ENCODE measurements at places on chromosomes 5 and 9.

GRCh38 chr9:76630916-76631315 is 133.3 kb upstream of the PCA3 start:
- DNase-seq: no peak

DNA sequence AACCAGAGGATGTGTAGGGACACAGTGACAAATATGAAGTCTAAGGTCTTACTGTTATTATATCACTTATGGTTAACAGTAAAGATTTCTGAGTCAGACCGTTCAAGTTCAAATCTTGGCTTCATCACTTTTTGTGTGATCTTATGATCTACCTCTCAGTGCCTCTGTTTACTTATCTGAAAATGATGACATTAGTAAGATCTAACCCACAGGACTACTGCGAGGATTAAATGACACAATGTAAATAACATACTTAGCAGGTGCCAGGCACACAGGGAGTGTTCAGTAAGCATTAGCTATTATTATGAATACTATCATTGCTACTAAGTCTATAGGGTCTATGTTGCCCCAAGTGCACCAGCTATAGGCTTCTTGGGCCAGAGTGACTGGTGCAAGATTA is 2.0 kb downstream of the IRF1 start:
- no peak for DNase-seq

DNA sequence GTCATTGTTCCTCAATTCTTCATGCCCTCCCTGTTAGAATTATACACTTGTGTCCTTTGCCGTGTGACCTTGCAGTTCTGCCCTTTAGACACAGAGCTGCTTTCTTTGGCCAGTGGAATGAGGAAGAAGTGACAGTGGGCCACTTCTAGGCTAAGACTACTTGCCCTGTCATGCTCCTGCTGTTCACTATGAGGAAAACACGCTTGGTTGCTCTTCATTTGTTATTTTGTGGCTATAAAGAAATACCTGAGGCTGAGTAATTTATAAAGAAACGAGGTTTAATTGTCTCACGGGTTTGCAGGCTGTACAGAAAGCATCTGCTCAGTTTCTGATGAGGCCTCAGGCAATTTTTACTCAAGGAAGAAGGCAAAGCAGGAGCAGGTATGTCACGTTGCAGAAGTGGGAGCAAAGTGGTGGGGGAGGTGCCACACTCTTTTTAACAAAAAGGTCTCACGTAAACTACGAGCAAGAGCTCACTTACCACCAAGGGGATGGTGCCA is 279.1 kb upstream of the DMAC1 start:
- no peak for DNase-seq

DNA sequence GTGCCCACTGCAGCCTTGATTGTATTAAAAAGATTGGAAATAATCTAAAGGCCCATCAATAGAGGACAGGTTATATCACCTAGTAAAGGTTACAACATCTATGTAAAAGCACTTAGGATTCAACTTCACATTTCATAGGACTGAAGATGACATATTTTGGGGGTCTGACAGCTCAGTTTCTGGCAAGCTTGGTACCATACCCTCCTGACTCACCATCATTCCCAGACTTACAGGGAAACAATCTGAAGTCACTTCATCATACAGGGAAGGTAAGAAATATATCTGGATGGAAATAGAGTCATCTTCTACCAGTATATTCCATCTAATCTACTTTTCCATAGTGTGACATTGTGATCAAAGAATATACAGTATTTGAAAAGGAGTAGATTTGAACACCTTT is 28.8 kb upstream of the DAB2 start:
- no peak for DNase-seq

DNA sequence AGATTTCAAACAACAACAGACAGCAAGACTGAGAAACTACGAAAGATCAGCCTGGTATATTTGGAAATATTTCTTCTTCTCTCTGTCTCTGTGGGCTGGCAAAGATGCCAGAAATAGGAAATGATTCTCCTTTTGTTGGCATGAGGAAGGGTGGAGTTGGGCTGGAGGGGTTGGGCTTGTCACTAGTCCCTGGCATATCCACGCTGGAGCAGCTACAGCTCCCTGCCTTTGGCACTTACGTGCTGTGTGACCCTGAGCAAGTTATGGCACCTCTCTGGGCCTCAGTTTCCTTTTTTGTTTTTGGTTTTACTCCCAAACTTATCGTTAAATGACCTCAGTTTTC is 354 bp upstream of the KCNMB1 start:
- DNase-seq: no peak

DNA sequence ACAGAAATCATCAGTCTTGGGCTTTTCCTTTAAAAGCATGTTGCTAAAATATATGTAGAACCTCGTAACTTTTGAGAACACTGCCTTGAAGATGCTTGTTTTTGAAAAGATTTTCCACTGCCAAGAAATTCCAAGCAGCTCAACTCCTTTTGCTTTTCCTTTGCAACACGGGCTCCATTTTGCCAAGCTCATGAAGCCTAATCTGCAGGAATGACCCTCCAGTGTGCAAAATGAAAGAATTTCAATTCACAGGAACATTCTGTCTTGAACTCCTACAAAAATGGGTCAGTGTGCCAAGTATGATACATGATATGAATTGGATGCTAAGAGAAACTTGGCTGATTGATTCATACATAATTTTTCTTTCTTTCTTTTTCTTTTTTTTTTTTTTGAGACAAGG is 35.4 kb upstream of the ERCC6L2 start:
- no peak for DNase-seq

Measured in activated CD8-positive, alpha-beta T cell treated with anti-CD3 and anti-CD28 coated beads for 36 hours (primary cell).